ENCODE measurements at places on chromosomes 3 and 15. TPM values are rescaled to one million over a fixed set of nuclear protein-coding genes. Genes with fewer than 3 reads are reported as not detected.

Gene EPHB1
- polyA plus RNA-seq, result 55.1 TPM

Gene WHAMM
- polyA plus RNA-seq, result 11.4 TPM

Gene CRABP1
- 67.7 TPM for polyA plus RNA-seq

Gene PRTG
- polyA plus RNA-seq, result 1.4 TPM

Gene PROK2
- polyA plus RNA-seq, result 0.48 TPM

Gene HHLA2
- polyA plus RNA-seq, result not detected

Gene PLSCR5
- not detected for polyA plus RNA-seq

Gene CAMKV
- not detected for polyA plus RNA-seq

- no peak for DNase-seq
Measured at GRCh38 chr15:96346409-96346970, 16.0 kb downstream of the NR2F2 start.

DNA sequence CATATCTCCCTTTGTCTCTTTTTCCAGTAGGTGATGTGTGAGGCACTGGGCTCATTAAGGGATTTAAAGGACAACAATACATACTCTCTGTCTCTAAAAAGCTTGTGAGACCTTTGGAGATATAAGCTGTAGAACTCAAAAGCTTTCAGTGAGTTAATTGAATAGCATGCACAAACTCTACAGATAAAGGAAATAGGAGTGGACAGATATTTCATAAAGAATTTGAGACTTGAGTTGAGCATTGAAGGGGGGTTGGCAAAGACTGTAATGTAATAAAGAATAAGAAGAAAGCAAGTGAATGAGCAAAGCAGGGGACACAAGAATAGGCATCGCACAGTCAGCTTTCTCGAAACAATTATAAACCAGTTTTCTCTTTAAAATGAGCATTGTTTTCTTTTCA is 583.4 kb upstream of the DPPA4 start:
- no peak for DNase-seq

DNA sequence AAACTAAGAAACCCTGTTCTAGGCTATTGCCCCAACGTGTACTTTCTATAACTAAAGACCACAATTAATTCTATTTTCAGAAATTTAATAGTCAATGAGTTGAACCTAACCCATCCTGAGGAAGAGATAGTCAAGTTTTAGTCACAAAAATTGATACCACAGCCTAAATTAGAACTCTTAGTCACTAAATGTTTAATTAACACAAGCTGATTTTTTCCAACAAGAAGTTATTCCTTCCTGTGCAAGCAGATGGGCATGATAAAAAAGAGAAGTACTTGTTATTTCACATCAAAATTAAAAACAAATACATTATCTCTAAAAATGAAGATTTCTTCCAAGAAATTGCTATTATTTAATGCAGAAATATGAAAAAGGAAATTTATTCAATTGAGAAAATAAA is 38.4 kb upstream of the TERB2 start:
- no peak for DNase-seq

DNA sequence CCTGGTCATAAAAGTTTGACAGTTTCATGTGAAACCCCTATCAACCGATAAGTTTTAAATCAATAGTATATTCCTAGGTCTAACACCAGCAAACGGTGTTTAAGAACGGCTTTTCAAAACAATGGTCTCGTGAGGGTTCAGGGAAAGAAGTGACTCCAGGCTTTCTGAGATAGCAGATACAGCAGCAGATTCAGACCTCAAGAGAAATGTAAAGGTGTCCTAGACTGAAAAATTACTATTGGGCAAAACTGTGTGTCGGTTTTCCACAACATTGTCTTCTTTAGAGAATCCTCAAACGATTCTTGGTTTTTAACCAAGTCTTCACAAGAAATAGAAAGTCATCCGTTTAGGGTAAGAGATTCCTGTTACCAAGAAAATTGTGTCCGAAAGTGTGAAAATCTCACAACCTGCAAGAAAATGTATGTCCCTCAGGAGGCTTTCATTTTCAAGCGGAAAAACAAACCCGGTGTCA is 1.2 kb downstream of the SETD2 start:
- DNase-seq, result no peak

GRCh38 chr3:42902257-42902656 is 3.7 kb upstream of the ZNF662 start:
- no peak for DNase-seq

- no peak for DNase-seq
Measured at GRCh38 chr3:42764115-42764514, 8.9 kb downstream of the CCDC13 start.

DNA sequence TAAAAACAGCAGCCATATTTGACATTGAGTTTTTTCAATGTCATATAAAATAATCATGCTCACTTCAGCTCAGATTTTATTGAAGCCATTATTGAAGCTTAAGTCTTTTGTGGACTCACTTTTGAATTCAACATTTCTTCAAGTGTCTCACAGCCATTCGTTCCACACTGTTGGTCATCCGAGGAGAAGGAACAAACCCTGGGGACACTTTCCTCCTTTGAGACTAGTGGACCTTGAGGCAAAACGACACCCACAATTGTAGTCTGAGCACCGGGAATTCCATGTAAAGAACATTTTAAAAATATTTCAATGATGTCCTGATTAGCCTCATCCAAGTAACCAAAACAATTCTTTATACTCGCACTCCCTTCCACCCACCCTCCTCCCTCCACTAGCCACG is 174.7 kb downstream of the CD47 start:
- DNase-seq, result no peak

DNA sequence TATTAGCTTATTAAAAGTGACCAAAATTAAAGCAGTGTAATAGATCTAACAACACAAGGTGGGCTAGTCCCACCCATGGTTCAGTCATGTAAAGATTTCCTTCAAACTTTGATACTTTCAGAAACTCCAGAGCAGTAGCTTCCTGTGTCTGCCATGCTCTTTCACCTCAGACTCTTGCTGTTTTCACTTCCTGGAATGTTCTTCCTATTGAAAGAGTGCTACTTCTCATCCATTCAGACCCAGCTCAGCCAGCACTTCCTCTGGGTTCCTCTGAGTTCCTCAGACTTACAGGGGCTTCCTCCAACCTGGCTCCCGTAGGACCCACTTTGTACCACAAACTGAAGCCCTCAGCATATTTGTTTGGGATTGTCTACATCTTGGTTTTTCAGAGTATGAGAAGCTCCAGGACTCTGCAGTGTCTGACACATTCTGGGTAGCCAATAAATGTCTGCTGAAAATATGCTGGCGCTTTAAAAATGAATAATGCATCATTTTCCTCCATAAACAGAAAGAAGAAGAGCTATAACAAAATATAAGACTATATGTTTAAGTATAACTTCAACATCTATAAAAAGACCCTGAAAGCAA is 18.0 kb downstream of the NCEH1 start:
- DNase-seq, result no peak

DNA sequence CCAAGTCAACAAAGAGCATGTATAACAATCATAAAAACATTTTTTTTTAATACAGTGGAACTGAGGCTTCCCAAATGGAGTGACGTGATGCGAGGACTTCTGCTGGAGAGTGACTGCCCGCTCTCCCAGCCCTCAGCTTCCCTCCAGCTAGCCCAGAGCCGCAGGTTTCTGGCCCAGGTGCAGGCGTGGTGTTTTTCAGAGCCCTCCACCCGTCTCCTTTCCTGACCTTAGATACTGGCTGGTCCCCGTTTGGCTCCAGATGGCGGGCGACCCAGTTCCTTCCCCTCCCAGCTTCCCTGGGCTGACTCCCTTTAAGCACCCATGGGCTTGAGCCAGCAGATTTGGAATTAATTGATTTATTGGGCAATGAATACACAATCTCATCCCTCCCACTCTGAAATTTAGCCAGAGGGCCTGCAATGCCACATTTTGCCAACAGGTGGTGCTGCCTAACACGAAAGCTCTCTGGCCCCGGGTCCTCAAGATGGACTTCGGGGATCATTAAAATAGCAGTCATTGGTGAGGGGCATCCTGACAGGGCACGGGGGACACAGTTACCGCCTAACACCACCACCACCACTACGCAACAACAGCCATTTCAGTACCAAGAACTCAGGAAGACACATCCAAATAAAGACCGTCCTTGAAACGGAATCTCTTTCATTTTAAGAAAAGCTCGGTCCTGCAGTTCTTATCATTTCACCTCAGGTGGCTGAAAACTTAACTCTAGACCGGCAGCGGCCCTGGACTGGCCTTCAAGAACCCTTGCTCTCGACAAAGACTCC is 47.5 kb upstream of the MUC4 start:
- peak; percentile 64 for DNase-seq

- no peak for DNase-seq
Measured at GRCh38 chr3:72976281-72976741, 20.3 kb upstream of the PPP4R2 start.

DNA sequence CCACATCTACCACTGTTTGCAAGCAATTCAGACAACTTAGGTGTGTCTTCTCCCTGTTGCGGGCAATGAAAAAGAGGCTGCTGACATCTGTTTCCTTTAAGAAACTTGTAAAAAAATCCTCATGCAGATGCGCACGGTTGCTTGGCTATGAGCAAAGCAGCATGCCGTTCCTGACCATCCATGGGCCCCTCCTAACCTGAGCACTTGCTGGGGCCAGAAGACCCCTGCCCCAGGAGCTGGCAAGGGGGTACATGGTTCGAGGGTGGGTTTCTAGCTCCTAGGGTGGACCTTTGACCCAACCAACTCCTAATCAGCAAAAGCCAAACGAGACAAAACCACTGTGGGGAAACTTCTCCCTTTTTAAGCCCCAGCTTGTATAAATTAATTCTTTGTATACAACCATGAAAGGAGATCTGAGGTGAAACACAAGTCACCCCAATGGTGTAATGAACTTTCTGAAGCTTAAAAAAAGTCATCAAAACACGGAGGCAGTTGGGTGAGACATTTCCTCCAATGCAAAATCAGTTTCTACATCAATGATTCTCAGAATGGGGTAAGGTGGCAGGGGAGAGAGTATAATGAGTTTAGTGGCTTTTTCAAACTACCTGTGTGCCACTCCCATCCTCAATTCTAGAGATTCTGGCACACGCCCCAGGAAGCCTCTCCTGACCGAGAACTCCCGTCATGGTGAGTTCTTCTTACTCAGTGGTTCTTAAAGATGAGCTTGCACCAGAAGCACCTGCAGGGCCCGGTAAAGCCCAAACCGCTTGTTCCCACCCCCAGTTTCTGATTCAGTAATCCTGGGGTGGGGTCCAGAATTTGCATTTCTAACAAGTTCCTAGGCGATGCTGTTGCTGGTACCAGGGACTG is 44.1 kb downstream of the CPN2 start:
- DNase-seq, result no peak

- no peak for DNase-seq
Measured at GRCh38 chr3:70011582-70011981, 12.0 kb downstream of the SAMMSON start.

GRCh38 chr3:118803096-118803476 is 231.6 kb downstream of the IGSF11 start:
- no peak for DNase-seq

DNA sequence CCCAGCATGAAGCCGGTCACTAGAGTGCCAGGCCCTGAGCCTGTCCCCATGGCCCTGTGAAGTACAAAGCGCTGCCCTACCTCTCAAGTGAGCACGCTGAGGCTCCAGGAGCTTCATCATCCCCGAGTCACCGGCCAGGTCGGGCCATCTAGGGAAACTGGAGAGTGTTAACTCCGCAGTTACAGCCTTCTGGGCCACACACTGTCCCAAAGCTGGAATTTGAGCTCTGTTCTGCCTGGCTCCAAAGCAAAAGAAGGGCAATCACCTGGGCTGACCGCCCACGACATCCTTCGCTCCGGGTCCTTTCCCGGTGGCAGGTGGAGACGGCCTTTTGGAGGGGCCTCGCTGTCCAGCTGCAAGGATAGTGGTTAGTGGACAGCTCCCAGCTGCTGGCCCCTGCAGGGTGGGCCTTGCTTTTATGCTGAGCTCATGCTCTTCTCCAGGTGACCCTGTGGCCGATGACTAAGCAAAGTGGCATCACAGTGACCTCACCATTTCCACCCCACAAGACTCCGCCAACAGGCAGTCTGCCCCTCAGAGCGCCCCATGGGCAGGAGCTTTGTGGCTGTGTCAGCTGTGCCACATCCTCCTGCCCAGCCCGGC is 3.5 kb upstream of the MUC4 start:
- DNase-seq, result no peak

GRCh38 chr3:131393051-131393450 is 11.5 kb downstream of the NUDT16 start:
- DNase-seq, result peak; percentile 25

DNA sequence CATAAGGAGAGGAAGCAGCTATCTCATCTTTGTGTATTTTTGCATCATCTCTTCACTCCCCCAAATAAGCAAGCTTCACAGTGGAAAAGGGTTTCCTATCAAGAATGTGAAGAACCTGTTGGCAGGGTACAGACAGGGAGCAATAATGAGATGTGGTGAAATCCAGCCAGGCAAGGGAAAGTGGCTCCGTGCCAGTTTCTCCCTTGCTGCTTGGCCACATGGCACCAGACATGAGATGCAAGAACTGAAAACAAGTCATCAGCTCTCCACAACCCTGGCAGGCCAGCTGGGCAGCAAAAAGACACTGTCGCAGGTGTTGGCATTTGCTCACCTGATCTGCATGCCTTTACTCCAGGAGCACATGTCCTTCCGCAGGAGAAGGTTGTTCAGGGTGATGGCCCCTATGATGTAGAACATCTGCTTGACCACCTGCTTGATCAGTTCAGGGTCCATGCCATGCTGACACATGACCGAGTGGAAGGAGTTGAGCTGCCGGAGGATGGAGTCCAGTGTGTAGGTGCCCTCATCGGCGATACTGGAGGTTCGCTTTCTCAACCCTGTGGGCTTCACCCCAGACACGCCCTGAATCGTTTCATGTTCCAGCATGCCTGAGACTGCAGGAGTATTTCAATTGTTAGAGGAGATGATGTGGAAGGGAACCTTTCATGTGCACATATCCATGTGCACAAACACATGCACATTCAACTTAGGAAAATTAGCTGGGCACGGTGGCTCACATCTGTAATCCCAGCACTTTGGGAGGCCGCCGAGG is 23.3 kb upstream of the MYO5C start:
- DNase-seq, result no peak

- DNase-seq, result no peak
Measured at GRCh38 chr15:41814534-41814933, 13.4 kb upstream of the JMJD7 start.

GRCh38 chr3:179666030-179666429 is 13.2 kb downstream of the USP13 start:
- DNase-seq, result no peak

GRCh38 chr3:193951859-193952258 is 184.1 kb upstream of the HES1 start:
- no peak for DNase-seq

DNA sequence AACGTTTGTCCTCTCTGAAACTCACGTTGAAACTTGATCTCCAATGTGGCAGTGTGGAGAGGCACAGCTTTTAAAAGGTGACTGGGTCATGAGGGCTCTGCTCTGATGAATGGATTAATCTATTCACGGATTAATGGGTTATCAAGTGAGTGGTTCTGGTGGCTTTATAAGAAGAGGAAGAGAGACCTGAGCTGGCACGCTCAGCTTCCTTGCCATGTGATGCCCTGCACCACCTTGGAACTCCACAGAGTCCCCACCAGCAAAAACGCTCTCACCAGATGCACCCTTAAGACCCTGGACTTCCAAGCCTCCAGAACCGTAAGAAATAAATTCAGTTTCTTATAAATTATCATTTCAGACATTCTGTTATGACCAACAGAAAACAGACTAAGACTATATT is 2.6 kb downstream of the PPP1R2 start:
- no peak for DNase-seq

GRCh38 chr3:172634948-172635347 is 75.9 kb downstream of the NCEH1 start:
- peak; percentile 16 for DNase-seq
